ENCODE measurements at places on chromosomes 4 and X.

- DNase-seq, result peak; percentile 5
These were observed 214.1 kb upstream of the ANXA3 start for GRCh38 chr4:78337244-78338020.

DNA sequence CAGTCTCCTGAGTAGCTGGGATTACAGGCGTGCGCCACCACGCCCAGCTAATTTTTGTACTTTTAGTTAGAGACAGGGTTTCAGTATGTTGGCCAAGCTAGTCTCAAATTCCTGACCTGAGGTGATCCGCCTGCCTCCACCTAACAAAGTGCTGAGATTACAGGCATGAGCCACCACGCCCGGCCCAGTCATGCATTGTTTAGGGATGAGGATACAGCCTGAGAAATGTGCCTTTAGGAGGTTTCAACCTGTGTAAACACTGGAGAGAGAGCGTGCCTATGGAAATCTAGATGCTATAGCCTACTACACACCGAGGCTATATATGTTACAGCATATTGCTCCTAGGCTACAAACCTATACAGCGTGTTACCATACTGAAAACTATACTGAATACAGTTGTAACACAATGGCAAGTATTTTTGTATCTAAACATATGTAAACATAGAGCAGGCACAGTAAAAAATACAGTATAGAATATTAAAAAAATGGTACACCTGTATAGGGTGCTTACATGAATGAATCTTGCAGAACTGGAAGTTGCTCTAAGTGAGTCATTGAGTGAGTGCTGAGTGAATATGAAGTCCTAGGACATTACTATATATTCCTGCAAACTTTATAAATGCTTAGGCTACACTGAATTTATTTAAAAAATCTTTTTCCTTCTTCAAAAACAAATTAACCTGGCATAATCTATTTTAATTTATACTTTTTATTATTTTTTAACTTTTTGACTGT lies 588.2 kb upstream of the ADGRL3 start:
- no peak for DNase-seq

GRCh38 chrX:267771-268261 lies 13.4 kb upstream of the PLCXD1 start:
- no peak for DNase-seq

GRCh38 chrX:51496501-51497291 lies at the start of gene NUDT11:
Gene NUDT11 (minus strand): TSS chrX:51496592. CDS start chrX:51496444, 148 bp downstream.
- DNase-seq, result no peak

DNA sequence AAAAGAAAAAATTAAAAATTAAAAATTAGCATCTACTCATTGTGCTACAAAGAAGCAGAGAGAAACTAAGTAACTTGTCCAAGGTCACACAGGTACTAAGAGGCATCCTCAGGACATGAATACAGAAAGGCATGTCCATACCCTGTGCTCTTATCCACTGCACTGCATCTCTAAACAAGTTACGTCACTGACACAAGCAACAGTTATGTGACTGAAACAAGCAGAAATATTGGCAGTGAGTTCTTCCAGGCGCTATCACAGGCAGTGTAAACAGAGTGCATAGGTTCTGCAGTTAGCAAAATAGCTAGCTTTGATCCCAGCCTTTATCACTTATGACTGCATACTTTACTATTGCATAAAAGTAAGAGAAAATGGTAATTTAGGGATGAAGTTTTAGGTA lies 7.9 kb downstream of the VEGFC start:
- DNase-seq, result no peak

DNA sequence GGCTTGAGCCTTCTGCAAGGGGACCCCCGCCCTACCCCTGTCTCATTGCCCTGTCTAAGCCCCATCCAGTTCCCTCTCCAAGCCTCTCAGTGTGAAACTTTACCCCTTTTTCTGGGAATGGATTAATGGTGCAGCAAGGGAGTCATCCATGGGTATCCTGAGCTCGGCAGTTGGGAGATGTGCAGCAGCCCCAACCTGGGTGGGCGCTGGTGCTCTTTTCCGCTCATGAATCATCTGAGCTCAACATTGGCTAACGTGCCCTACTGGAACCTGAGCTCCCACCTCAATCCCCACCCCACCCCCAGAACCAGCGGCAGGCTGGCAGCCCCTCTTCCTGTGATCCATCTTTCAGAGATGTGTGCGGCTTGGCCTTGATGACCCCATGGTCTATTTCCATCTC lies 130.3 kb upstream of the MSX1 start:
- DNase-seq, result no peak

DNA sequence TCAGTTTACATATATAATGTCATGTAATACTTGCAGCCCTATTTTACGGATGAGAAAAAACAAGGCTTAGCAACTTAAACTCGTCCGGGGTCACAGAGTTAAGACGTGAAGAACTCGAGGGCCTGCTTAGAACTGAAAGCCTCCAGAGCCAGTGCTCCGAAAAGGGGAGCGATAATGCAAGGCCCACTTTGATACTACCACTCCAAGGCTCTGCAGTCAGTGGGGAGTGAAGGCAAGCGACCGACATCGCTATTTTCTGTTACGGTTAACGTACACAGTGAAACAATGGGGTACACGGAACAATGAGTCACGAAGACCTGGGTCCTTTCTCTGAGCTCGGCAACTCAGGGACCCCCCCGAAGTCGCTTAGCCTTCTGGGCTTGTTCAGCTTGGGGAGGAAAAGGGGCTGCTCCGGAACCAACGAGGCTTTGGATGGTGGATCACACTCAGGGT lies 965 bp downstream of the PPA2 start:
- DNase-seq, result peak; percentile 2

GRCh38 chr4:7107166-7107905 lies 39.5 kb upstream of the GRPEL1 start:
- DNase-seq, result no peak

DNA sequence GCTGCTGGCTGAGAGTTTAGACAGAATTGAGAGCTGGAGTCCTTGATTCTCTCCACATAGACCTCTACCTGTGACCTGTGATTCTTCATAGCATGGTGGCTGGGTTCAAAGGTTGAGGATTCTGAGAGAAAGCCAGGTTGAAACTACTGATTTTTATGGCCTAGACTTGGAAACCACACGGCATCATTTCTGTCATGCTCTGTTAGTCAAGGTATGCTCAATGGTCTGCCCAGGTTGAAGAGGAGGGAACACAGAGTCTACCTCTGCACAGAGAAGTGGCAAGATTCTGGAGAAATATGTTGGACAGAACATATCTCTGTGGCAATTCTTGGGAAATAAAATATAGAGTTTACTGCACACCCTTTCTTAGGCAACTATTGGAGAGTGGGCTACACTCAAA lies 57.2 kb upstream of the CXorf66 start:
- no peak for DNase-seq

Measured in HFF-Myc (cell line).